ENCODE measurements at places on chromosomes 4 and X.

GRCh38 chr4:146105464-146105863, 70.1 kb upstream of the LSM6 start:
- H3K36me3 ChIP-seq: no peaks in the 10 kb centered on the region
- no peaks in the 10 kb centered on the region for H3K4me1 ChIP-seq
- no peak overlapping the region for H3K27ac ChIP-seq
- no peaks in the 10 kb centered on the region for H3K27me3 ChIP-seq

- H3K36me3 ChIP-seq: no peaks in the 10 kb centered on the region
- no peaks in the 10 kb centered on the region for H3K4me1 ChIP-seq
- no peak overlapping the region for H3K27ac ChIP-seq
- DNase-seq: no peak
- H3K4me3 ChIP-seq: no peak overlapping the region
Observed at GRCh38 chr4:163077680-163078079, 89.0 kb downstream of the NAF1 start.

DNA sequence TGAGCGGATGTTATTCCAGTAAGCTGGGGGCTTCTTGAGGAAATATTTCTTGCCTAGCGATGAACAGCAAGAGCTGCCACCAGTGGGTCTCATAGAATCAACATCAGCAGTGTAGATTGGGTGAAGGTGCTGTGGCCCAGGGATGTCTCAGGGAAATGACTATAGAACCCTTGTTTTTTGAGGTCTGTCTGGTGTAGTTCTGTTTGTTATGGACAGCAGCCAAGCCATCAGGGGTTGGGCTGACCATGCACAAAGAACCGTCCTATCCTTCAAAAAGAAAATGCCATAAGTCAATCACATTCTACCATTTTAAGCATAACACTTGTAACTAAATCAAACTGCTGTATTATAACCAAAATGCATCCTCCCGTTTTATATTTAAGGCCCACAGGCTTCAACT, 17.3 kb upstream of the C1GALT1C1 start:
- no peaks in the 10 kb centered on the region for H3K27me3 ChIP-seq
- H3K4me1 ChIP-seq: no peaks in the 10 kb centered on the region
- DNase-seq: no peak

DNA sequence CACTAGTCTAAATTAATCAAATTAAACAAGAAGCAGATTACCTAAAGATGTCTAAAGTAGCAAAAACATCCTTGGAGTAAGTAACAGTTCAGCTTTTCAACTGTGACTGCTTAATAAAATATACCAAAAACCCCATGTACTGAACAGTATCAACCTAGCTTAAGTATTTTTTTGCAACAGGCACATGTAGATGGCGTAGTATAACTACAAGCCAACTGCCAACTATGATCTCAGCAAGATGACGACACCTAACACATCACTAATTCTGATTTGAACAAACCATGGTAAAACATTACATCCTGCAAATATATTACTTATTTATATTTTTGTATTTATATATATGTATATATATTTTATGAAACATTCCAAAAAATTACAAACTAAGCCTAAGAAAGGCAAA, 24.5 kb downstream of the DHX15 start:
- DNase-seq: no peak
- H3K4me3 ChIP-seq: peak overlapping the region; percentile 10
- H3K36me3 ChIP-seq: peaks cover 25% of the 10 kb centered on the region

DNA sequence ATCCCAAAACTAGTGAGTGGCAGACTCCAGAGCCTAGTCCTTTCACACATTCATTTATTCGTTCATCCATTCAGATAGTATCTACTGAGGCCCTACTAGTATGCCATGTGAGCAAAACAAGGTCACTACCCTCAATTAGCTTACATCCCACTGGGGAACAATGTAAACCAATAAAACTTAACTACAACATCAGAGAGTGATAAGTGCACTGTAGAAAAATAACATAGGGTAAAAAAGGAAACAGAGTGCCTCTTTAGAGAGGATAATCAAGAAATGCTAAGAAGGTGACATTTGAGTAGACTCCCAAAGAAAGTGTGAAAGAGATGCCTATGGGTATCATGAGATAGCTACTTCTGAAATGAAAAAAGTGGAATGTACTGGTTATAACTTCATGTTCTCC, 18.5 kb downstream of the PAPSS1 start:
- no peaks in the 10 kb centered on the region for H3K27me3 ChIP-seq
- H3K36me3 ChIP-seq: peaks cover 42% of the 10 kb centered on the region
- DNase-seq: no peak
- no peak overlapping the region for H3K4me3 ChIP-seq
- no peaks in the 10 kb centered on the region for H3K4me1 ChIP-seq

GRCh38 chr4:36317721-36318120, 36.3 kb downstream of the DTHD1 start:
- H3K27me3 ChIP-seq: no peaks in the 10 kb centered on the region
- H3K4me3 ChIP-seq: no peak overlapping the region
- H3K36me3 ChIP-seq: no peaks in the 10 kb centered on the region
- peaks cover 9% of the 10 kb centered on the region for H3K4me1 ChIP-seq

GRCh38 chrX:131187206-131187605, 101.9 kb downstream of the IGSF1 start:
- H3K27me3 ChIP-seq: no peaks in the 10 kb centered on the region
- no peaks in the 10 kb centered on the region for H3K36me3 ChIP-seq
- H3K4me3 ChIP-seq: no peak overlapping the region
- no peak for DNase-seq

GRCh38 chrX:120281761-120282160, 29.5 kb downstream of the TMEM255A start:
- H3K27ac ChIP-seq: no peak overlapping the region
- DNase-seq: no peak
- no peaks in the 10 kb centered on the region for H3K4me1 ChIP-seq
- peaks cover 4% of the 10 kb centered on the region for H3K27me3 ChIP-seq
